ENCODE measurements at places on chromosomes 3 and 15.
A peak's percentile ranks its signal among the peaks of the same experiment; 100 is the strongest.

- no peak for DNase-seq
Observed at GRCh38 chr15:31577108-31577507, 250.5 kb downstream of the KLF13 start.

DNA sequence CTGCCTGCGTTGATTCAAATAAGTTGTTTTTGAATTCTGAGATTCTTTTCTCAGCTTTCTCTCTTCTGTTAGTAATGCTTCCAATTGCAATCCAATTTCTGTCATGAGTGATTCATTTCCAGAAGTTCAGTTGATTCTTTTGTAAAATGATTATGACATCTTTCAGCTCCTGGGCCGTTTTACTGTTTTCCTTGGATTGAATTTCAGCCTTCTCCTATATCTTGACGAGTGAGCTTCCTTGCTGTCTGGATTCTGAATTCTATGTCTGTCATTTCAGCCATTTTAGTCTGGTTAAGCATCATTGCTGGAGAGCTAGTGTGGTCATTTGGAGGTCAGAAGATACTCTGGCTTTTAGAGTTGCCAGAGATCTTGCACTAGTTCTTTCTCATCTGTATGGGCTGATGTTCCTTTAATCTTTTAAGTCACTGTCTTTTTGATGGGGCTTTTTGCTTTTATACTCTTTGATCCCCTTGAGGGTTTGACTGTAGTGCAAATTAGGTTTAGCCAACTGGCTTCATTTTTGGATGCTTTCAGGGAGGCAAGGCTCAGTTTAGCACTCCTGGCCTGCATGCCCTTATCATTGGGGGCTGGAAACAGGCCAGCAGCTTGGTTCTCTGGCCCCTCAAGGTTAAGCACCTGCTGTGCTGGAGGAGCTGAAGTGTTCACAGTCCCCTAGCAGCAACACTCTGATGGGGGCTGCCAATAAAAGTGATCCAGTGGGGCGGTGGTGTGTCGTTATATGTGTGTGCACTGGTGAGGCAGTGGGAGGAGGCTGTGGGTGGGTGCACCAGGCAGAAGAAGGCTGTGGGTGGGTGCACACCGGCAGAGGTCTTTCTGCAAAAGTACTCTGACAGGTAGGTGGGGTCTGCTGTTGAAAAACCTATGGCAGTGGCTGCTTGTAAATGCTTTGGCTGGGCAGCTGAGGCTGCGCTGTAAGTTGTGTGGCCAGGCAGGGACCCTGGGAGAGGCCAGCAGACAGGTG lies 51.2 kb downstream of the MCTP2 start:
- no peak for DNase-seq

- no peak for DNase-seq
Observed at GRCh38 chr3:39313289-39313688, 16.2 kb upstream of the CCR8 start.

- no peak for DNase-seq
Observed at GRCh38 chr3:13616359-13616758, 67.4 kb downstream of the FBLN2 start.

DNA sequence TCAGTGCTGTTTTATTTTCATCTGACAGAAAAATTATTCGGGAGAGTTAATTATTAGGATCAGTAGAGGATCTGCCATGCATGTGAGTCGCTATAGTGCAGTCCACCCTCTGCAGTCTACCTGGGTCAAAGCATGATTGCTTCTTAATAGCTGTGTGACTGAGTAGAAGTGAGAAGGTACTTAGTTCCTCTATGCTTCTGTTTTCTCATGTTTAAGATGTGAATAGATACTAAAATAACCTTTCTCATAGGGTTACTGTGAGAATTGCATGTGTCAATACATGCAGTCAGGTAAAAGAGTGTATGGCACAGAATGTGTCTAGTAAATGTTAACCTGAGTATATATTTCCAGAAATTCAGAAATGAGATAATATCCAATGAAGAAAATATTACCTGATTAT lies 435.7 kb downstream of the NAALADL2 start:
- no peak for DNase-seq

GRCh38 chr3:139434764-139435307 lies 41.5 kb downstream of the RBP2 start:
- DNase-seq, result no peak

GRCh38 chr3:54087581-54088410 lies 34.6 kb upstream of the CACNA2D3 start:
- DNase-seq, result no peak

DNA sequence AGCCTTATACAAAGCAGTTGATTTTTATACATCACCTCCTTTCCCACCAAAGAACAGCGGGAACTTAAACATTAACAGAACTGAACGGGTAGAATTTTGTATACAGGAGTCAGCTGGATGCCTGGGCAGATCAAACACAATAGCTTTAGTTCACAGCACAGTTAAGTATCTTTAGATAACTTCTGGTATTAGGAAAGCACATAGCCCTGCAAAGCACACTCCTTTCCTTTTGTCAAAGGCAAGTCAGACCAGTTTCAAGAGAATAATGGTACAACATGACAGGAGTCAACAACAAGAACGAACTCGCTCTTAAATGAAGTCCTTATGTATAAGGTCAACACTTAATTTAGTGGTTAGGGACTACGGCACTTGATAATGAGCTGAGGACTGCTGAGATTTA lies 26.3 kb downstream of the ABCC5 start:
- no peak for DNase-seq

DNA sequence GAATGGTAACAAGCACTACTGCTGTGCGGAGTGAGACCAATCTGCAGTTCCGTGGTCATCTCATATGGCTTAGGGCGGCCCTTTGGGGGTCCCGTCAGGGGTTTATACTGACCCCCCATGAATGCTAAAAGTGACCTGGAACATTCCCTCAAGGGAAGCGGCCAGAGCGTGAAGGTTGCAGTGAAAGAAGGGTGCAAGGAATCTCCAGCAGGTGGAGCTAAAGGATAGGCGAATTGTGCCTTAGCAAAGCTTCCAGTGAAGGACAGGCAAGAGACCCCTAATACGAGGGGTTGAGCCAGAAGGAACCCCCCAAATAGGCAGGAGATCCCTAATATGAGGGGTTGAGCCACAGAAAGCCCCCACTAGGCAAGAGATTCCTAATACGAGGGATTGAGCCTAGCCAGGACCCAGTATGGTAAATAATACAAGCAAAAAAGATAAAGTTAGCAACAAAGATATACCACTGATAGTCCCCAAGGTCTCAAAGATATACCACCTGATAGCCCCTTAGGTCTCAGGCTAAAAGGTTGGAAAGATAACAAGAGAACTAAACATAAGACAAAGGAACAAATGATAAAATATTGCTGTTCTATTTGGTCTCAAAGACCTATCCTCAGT lies 32.8 kb downstream of the ZNF589 start:
- peak; percentile 25 for DNase-seq

- DNase-seq, result no peak
Observed at GRCh38 chr3:62874711-62875557, at the start of gene CADPS. CADPS (minus strand) TSS chr3:62875416; CDS start chr3:62875029, 387 bp downstream.

- DNase-seq, result no peak
Observed at GRCh38 chr15:64743691-64744090, 31.7 kb downstream of the RBPMS2 start.

DNA sequence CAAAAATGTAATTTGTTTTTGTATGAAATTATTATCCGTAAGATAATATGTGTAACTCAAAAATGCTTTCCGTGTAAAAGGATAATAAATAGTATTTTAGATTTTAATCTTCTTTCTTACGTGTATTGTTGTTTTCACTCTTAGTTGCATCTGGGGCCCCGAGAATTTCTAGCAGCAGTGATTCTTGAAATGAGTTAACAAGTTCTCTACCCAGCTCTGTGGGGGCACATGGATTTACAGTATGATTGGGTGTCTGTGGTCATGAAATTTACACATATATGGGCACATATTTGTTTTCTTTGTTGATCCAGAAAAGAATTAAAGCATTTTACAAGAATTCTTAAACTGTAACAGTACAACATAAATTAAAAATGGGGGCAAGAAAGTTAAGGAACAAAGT lies 145.9 kb upstream of the LRRFIP2 start:
- DNase-seq, result no peak

- no peak for DNase-seq
Observed at GRCh38 chr3:37014620-37015019, 21.3 kb downstream of the MLH1 start.

DNA sequence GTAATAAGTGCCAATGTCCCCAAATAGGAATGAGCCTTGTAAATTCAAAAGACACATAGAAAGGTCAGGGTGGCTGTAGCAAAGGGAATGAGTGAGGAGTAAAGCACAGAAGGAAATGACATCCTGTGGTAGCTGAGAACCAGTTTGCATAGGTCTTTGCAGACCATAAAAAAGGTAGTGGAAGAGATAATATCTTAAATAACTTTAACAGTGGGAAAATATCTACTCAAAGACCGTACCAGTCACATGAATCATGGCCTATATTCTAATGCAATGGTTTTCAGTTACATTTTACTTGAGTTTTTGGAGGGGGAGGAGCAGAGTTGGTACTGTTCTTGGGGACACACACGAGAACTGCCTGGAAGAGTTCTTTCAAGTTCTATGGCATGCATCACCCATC lies 297.3 kb upstream of the ADAMTS9 start:
- no peak for DNase-seq

- DNase-seq, result no peak
Observed at GRCh38 chr3:5002174-5002870, 23.1 kb downstream of the BHLHE40 start.

DNA sequence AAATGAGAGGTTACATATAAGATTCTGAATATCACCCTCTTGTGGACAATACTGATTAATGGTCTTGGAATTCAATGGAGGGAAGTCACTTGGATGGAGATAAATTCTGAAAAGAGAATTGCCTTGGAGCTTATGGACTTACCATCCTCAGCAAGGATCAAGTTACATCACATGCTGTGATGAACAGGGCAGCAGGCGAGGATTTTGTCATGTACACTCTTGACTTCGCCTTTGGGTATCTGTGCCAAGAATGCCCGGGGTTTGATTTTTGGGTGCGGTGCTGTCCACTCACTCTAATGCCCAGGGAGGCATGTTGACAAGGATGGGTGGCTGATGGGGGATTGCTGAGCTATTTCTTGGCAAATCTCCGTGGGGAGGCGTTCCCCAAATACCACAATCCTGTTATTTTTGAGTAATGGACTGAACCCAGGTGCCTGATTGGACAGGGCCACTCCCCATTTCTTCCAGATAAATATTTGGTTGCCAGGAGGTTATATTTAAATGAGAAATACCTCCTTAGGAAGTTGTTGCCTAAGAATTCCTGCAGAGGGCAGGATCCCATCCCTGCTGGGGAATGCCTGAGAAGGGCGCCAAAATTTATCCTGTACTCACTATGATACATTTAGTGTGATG lies 96.3 kb downstream of the TPRG1 start:
- DNase-seq, result no peak

GRCh38 chr15:83158393-83158792 lies 49.2 kb downstream of the HDGFL3 start:
- no peak for DNase-seq

DNA sequence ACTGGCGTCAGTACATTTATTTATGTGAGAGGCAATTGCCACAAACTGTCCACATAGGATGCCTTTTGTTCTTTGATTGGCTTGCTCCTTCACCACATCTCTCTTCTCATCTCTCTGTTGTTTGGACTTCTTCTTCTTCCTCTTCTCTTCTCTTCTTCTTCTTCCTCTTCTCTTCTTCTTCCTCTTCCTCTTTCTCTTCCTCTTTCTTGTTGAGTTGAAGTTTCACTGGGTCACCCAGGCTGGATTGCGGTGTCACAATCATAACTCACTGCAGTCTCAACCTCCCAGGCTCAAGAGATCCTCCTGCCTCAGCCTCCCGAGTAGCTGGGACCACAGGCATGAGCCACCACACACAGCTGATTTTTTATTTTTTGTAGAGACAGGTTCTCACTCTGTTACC lies 67.7 kb upstream of the GSK3B start:
- no peak for DNase-seq

GRCh38 chr15:67107014-67107812 lies 41.8 kb downstream of the SMAD3 start:
- DNase-seq, result no peak

DNA sequence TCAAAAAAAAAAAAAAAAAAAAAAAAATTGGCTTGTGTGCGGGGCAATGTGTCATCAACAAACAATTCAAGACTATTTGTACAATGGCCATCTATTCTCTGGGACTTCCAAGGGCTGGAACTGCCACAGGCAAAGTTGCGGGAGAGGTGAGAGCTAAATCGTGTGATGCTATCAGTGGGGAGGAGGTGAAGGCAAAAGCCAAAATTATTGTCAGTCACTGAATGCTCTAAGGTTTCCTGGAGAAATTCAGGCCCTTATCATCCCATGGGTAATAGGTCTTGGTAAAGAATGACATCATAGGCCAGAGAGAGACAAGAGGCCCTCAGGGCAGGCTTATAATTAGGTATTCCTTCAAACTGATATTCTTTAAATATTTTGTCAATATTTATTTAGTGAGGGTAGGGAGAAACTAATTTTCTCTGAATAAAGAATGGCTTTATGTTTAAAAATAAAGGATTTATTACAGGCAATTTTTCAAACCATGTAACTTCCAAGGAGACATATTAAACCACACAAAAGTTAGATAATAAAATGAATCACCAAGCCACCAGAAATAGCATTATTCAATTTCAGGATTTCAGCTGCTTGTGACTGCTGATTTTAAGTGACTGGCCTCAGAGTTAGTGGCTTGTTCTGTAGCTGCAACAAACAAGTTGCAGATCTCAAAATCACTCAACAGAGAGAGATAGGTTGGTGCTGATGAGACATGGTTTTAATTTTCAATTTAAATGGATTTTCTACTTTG lies 226.3 kb upstream of the MRPL3 start:
- no peak for DNase-seq

GRCh38 chr3:116836286-116836685 lies 126.7 kb downstream of the TUSC7 start:
- DNase-seq, result no peak

DNA sequence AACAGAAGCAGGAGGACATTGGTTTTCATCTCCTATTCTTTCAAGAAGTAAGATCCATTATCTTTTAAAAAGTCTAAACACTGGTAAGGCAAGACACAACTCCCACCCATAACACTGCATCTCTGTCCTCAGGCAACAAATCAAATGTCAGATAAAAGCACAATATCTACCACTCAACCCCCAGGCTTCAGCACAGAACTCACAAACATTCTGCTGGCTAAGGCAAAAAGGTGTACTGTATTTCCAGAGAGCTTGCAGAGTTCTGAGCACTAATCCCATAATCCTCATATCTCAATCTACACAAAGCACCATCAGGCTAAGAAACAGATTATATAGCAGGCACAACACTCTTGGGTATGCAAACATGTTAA lies 20.9 kb downstream of the RAF1 start:
- no peak for DNase-seq

DNA sequence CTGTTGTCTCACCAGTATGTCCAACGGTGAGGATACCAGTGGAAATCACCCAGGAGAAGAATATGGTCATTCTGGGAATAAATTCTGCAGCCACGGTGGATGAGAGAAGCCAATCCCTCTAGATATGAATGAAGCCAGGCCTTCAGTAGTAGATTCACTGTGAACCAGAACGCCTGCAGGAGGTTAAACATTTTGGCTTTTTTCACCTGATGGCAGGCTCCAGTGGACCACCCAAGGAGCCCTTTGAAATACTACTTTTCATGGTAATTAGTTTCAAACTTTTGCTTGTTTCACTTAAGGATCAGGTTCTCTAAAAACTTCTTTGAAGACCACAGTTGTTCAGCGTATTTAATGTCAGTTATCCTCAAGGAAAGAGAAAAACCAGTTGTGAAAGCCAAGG lies 353.4 kb downstream of the RORA start:
- DNase-seq, result no peak
